ENCODE measurements at places on chromosomes 1 and 21.

- no peak for DNase-seq
Observed at GRCh38 chr1:247216261-247216660, 39.6 kb upstream of the VN1R5 start.

- no peak for DNase-seq
Observed at GRCh38 chr1:187264995-187265602, 436.4 kb downstream of the PLA2G4A start.

DNA sequence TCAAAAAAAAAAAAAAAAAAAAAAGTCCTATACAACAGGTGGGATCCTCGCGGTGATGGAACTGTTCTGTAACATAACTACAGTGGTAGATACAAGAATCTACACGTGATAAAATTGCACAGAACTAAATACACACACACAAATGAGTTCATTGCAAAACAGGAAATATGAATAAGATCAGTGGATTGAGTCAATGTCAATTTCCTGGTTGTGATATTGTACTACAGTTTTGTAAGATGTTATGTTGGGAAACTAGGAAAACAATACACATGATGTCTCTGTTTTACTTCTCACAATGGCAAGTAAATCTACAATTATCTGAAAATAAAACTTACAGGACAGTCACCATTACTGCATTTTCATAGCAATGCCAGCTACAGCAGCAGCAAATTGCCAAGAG is 59.8 kb downstream of the ITGB3BP start:
- DNase-seq = no peak

DNA sequence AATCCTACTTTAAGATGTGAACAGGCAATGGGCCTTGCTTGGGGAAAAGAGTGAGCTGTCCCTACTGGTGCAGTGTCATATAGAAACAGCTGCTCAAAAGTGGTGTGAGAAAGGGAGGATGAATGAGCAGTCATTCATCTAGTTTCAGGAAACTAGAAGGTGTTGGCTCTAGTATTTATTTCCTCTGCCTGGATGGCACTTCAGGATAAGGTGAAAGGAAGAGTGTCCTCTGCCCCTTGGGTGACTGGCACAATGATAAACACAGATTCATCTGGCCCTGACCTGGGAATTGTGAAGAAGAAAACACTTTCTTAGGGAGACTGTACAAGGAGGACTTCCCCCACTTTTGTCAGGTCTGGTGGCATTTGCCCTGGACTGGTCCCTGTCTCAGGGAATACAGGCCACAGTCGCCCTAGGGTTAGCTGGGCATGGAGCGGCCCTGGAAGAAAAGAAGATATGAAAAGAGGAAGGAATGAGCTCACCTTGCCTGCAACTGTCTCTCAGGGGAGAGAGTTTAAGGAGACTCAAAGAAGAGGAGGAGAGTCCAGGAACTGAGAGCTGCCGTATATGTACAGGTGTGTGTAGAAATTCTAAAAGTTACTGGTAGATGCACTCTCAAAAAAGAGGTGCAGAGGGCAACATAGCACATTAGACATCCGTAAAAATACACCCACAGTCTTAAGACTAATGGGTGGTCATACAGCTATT is 13.8 kb upstream of the NMNAT2 start:
- DNase-seq = no peak

GRCh38 chr1:10686404-10687040 is 109.9 kb downstream of the CASZ1 start:
- DNase-seq = no peak

GRCh38 chr1:91617285-91617765 is 116.7 kb downstream of the CDC7 start:
- no peak for DNase-seq

DNA sequence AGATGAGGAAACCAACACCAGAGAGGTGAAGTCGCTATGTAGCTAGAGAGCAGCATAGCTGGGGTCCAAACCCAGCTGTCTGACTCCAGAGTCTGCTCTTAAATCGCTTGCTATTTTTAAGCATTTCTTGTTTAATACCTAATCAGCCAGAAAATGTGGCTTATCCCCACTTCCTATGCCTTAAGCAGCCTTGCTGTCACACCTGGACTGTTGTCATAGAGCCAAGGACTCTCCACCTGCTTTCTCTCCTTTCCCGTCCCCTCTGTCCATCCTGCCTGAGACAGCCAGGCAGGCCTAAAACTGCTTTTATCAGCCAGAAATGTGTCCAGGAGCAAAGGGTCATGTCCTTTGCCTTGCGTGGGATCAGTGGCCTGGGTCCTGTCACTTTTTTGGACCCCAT is 28.3 kb upstream of the EPHA8 start:
- DNase-seq = no peak

DNA sequence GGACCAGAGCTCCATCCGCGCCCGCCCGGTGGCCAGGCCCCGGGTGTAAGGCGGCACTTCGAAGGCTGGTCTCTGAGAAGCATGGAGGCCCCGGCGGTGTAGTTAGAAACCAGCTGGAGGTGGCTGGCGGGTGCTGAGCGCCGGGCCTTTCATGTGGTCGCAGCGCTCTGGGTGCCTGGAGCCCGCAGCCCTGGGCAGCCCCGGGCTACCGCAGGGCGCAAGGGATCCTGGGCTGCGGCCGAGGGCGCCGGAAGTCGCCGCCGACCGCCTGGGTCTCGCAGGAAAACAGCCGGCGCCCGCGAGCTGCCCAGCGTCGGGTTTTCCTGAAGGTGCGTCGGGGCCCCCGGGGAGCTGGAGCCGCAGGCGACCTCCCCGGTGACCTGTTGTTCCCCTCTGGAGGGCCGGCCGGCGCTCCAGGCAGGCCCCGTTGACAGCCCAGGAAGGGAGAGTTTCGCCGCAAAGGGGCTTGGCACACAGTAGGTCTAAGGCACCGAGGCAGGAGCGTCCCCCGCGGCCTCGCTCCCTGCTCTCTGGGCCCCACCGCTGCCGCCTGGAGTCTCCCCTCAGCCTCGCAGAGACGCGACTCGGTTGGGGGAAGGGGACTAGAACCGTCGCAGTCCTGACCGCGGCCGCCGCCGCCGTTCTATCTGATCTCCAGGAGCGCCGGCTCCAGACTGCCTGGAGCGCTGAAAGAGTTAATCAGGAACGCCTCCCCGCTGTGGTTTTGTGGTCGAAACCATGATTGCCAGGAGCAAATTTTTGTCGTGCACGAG is 2.7 kb downstream of the GRHL3 start:
- DNase-seq = peak; percentile 63

DNA sequence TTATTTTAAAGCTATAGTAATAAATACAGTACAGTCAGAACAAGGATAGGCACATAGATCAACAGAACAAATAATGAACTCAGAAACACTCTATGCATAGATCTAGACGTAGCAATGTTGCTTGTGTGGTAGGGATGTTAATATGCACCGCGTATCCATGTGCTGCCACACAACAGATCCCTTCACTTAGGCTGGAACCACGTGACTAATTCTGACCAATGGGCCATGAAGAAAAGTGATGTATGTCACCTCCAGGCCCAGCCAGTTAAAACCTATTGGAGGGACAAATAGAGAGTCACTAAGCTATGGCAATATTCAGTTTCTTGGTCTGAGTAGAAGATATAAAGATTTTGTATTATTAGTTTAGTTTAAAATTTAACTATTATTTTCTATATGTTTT is 91.4 kb downstream of the ADAMTS1 start:
- no peak for DNase-seq

GRCh38 chr1:243731974-243732625 is 117.9 kb downstream of the AKT3 start:
- no peak for DNase-seq

DNA sequence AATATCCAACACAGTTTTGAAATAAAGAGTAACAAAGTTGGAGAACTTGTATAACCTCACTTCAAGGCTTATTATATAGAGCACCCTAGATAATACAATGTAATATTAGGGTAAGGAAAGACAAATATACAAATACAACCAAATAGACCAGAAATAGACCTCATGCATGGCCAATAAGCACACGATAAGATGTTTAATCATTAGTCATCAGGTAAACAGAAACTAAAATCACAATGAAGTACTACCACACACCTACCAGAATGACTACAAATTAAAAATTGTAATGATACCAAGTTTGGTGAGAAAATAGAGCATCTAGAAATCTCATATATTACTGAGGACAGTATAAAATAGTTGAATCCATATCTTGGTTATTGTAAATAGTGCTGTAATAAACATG is 20.3 kb upstream of the CTTNBP2NL start:
- no peak for DNase-seq

DNA sequence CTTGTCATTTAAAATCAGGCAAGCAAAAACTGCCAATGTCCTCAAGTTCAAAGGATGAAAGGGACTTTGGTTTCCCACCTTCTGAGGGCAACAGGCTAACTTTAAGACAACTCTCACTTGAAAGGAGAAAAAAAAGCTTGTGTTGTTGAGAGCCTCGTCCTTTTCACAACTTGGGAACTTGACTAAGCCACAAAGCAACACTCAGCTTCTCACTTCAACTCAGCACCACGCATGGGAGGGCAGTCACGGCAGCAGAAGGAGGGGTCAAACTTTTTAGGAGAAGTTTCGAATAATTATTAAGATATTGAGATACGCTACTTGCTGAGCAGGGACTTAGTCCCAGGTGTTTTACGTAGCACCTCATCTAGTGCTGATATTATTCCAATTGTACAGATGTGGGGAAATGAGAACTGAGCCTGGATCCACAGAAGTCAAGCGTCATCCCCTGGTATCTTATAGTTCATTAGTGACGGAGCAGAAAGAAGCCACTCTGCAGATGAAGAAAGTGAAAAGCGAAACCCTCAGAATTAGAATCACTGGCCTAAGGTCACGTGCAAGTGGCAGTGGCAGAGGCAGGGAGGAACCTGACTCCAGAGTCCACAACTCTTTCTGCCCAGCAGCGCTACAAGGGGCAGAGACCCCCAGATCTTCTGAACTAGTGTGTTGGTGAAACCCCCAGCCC is 83.6 kb downstream of the JAK1 start:
- no peak for DNase-seq

DNA sequence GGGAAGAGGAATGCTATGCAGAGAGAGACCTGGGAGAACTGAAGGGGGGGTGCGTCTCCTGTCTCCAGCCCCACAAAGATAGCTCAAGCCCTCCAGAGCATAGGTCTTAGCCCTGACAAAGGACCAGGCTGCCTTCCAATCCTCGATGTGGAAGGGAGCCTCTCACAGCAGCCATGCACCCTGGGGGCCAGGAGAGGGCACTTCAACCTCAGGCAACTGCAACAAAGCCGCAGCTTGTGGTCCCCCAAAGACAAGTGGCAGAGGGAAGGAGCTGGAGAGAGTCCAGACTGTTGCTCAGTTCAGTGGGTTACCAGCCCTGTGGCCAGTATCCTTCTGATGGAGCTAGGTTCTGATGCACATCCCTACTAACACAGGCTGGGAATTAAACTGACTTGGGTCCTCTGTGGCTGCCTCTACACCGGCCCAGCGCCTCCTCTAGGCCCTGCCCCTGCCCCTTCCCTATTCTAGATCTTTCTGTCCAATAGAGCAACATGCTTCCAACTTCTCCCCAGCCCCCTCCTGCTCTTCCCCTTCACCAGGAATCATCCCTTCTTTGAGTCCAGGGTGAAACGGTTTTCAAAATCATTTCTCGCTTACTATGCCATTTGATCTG is 100.7 kb upstream of the SPATA6 start:
- no peak for DNase-seq

GRCh38 chr1:225635649-225636048 is 17.3 kb downstream of the ENAH start:
- no peak for DNase-seq

DNA sequence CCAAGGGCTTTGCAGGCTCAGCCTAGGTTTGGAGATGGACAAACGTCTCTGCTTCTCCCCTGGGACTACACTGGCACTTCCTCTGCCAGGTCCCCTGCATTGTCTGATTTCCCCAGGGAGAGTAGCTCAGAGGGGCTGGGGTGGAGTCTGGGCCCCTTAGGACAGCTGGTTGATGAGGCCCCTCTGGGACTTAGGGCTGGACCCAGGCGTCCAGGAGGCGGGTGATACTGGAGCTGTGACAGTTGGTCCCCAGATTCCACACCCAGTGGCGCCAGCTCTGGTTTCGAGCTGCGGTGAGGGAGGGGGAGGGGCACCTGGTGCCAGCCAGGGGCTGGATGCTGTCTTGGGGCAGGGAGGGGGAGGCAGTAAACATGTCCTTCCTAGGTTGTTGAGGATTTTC is 7.4 kb upstream of the MEX3A start:
- no peak for DNase-seq

DNA sequence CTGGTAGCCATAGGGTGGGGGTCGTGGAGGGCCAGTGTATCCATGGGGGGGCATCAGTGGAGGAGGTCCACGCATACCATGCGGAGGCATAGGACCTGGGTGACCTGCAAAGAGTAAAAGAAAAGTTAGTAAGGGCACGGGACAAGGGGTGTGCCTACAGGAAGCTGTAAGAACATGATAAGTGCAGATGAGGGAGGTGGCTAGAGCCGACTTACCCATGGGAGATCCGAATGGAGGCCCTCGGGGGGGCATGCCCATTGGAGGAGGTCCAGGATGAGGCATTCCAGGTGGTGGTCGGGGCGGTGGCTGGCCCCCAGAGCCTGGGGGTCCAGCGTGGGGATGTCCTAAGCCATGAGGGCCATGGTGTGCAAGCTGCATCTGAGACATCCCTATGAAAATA is 4.0 kb downstream of the SF3B4 start:
- no peak for DNase-seq

- DNase-seq = no peak
Observed at GRCh38 chr1:242836423-242836822, 311.9 kb upstream of the PLD5 start.

DNA sequence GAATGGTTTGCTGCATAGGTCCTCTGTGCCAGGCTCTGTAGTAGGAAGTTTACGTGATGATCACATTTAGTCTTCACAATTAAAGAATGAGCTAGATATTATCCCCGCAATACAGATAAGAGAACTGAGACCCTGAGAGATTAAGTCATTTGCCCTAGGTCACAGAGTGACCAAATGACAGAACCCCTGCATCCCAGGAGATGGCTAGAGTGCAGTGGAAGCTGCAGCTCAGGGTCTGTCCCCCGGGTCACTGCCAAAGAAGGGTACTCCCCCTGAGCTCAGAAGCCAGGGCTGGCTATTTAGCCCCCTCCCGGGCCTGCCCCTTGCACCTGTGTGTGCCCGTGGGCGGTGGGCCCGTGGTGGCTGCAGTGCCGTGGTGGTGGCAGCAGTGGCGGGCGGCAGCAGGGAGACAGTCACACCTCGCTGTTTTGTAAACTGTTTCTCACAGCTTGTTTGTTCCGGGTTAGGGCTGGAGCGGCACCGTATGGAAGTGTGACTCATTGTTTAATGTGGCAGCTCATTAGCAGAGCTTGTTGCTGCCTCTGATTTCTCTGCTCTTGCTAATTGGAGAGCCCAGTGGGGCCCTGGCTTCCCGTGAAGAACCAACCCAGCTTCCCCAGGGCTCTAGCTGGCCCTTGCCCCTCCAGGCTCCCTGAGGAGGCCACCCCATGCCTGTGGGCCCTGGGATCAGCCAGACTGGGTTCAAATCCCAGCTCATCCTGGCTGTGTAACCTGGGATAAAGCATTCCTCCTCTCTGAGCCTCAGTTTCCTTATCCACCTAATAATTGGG is 19.3 kb upstream of the FOXO6 start:
- DNase-seq = no peak

- DNase-seq = no peak
Observed at GRCh38 chr21:31346256-31346821, 2.3 kb upstream of the TIAM1 start.

Data from activated CD4-positive, alpha-beta T cell treated with anti-CD3 and anti-CD28 coated beads, Interleukin-2, amount 50 U/mL, for 1 hour (primary cell).